ENCODE measurements at places on chromosomes 2 and 18.

DNA sequence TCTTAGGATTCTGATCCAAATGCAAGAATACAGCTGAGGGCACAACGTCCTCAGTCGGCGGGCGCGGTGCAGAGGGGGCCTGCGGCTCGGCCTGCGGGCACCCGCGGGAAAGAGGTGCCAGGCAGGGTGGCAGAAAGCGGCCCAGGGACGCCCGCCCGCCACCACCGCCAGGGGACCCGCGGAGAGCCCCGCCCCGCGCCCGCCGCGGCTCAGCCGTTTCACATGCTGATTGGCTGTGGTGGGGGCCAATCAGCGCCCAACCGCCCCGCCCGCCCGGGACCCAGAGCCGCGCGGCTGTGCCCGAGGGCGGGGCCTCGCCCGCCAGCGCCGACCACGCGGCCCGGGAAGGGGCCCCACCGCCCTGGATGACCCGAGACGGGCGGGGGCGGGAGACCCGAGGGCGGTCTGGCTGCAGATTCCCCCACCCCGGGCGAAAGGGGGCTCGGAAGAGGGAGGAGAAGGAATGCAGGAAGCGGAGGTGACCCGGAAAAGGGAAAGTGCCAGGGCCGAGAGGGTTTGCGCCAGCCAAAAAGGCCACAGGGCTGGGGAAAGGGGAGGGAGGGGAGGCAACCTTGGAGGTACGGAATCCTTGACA lies 8.0 kb downstream of the IRS1 start:
- DNase-seq, result peak; percentile 88

GRCh38 chr2:55771612-55772011 lies 78.0 kb upstream of the PNPT1 start:
- no peak for DNase-seq

DNA sequence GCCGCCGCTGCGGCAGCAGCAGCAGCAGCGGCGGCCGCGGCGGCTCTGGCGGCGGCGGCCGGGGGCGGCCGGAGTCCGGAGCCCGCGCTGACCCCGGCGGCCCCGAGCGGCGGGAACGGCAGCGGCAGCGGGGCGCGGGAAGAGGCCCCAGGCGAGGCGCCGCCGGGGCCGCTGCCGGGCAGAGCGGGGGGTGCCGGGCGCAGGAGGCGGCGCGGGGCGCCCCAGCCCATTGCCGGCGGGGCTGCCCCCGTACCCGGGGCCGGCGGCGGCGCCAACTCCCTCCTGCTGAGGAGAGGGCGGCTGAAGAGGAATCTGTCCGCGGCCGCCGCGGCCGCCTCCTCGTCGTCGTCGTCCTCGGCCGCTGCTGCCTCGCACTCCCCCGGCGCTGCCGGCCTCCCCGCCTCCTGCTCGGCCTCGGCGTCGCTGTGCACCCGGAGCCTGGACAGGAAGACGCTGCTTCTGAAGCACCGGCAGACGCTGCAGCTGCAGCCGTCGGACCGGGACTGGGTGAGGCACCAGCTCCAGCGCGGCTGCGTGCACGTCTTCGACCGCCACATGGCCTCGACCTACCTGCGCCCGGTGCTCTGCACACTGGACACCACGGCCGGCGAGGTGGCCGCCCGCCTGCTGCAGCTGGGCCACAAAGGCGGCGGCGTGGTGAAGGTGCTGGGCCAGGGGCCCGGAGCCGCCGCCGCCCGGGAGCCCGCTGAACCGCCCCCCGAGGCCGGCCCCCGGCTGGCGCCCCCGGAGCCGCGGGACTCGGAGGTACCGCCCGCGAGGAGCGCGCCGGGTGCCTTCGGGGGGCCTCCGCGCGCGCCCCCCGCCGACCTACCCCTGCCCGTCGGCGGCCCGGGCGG lies 646 bp downstream of the PHLPP1 start:
- peak; percentile 31 for DNase-seq

GRCh38 chr18:14098428-14098827 lies 33.8 kb downstream of the ZNF519 start:
- DNase-seq, result no peak

- no peak for DNase-seq
These were observed 837 bp downstream of the NHEJ1 start for GRCh38 chr2:219159771-219160185.

GRCh38 chr2:18413676-18414396 lies 146.6 kb downstream of the RDH14 start:
- no peak for DNase-seq

GRCh38 chr2:32838418-32838817 lies 108.3 kb upstream of the LTBP1 start:
- DNase-seq, result no peak

DNA sequence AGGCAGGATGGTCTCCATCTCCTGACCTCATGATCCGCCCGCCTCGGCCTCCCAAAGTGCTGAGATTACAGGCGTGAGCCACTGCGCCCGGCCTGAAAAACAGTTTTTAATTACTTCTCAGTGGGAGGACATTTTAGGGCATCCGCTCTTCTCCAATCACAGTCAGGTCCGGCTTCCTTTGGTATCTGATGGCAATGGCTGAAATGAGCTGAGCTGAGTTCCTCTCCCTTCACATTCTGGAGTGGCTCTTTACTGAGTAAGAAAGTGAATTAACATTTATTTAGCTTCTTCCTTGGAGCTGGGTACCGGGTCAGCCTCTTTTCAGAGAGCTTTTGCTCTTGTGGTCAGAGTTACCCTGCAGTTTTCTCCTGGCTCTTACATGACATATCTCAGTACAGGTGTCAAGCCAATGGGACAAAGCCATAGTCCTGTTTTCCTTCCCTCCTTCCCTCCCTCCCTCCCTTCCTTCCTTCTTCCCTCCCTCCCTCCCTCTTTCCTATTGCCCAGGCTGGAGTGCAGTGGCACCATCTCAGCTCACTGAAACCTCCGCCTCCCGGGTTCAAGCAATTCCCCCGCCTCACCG lies 1.1 kb upstream of the TTC27 start:
- no peak for DNase-seq

DNA sequence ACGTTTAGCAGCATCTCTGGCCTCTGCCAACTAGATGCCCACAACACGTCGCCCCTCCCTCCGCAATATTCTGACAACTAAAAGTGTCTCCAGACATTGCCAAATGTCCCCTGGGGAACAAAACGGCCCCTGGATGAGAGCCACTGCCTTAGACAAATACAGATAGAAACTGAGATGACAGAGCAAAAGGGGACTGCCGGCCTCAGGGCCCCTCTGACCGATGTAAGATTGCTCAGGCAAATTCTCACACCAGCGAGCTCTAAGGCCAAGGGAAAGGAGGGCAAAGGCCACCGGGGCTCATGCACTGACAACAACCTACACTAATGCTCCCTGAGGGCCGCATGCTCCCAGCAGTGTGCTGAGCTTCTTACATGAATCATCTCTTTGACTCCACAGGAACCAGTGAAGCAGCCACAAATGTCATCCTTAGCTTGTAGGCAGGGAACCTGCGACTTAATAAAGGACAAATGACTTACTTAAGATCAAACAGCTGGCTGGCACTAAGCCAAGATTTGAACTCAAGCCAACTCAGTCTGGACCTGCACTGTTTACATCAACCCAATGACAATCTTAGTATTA lies 228.5 kb downstream of the TTC32 start:
- no peak for DNase-seq

DNA sequence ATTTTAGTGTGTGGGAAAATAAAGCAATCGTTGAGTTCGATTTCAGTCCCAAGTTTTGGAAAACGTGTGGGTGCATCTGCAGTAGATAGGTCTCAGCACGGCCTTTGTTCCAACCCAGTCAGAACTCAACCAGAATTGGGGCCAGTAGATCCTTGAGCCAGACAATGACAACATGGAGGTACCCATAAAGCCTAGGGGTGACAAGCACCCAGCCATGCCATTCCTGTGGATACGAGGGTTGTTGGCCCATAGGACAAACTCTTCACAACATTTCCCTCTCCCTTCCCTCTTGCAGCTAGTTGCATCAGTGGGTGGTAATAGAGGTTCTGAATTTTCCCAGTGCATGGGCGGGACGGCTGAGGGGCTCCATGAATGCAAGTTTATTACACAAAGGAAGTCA lies 60.1 kb downstream of the ST3GAL5 start:
- no peak for DNase-seq

DNA sequence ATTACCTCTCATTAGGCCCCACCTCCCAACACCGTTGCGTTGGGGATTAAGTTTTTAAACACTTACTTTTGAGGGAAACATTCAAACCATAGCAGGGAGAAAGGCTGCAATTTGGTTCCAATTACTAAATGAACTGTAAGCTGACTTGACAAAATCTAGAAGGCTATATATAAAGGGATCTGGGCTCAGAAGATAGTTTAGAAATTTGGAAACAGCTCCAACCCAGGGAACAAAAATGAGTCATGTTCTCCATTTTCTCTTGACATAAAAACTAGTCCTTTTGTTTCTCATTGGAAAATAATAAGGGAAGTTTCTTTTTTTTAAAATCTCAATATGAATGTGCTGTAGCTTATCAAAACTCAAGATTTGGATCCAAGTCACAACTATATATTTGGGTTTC lies 17.5 kb downstream of the MOGAT1 start:
- DNase-seq, result no peak

- no peak for DNase-seq
These were observed 60.4 kb upstream of the COPS8 start for GRCh38 chr2:237025090-237025865.

DNA sequence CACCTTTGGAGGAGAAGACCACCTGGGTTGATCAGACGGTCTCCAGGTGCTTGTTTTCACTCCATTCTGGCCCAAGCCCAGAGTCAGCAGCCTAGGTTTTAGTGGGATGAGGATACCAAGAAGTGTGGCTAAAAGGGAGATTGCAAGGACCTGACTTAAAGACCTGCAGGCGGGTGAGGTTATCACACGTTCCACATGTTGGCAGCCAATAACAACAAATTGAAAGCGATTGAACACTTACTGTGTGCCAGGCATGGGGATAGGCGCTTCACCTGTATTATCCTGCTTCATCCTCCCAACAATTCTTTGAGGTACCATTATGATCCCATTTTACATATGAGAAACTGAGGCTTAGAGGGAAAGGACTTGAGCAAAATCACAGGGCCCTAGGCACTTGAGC lies 5.0 kb downstream of the ARL4C start:
- no peak for DNase-seq

GRCh38 chr2:210715560-210716082 lies 159.2 kb downstream of the CPS1 start:
- no peak for DNase-seq

- DNase-seq, result no peak
These were observed 16.7 kb downstream of the IL1R1 start for GRCh38 chr2:102159295-102159694.

GRCh38 chr2:100233061-100233460 lies 89.2 kb downstream of the LONRF2 start:
- DNase-seq, result no peak

GRCh38 chr18:13486686-13487085 lies 239.7 kb downstream of the FAM210A start:
- no peak for DNase-seq

DNA sequence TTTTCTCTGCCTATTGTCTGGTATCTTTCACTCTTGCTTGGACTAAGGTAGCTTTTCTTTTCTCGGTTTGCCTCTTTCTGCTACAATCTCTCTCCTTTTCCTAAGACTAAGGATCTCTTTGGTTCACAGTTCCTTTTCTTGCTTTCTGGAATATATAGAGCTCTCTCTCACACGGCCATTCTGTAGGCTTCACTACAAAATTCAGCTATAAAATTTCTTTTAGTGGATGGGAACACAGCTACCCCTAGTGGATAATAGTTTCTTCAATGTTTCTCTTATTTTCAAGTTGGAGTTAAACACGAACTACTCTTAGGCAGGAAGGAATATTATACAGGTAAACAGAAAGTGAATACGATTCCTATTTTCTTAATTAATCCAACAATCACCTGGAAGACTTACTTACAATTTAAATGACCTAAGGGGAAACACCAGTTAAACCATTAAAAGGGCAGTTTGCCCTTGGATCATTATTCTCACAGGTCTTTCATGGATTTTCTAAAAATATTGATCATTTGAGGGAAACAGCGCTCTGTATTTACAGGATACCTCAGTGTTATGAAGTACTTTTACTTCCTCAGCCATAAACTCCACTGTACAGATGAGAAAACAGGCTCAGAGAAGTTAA lies 140.5 kb downstream of the LRP2 start:
- DNase-seq, result no peak

- DNase-seq, result no peak
These were observed 91.3 kb downstream of the NBEAL1 start for GRCh38 chr2:203105996-203106395.

GRCh38 chr18:28995319-28995718 lies 818.4 kb upstream of the CDH2 start:
- DNase-seq, result no peak

GRCh38 chr2:108074150-108074549 lies 87.8 kb downstream of the SLC5A7 start:
- DNase-seq, result no peak

DNA sequence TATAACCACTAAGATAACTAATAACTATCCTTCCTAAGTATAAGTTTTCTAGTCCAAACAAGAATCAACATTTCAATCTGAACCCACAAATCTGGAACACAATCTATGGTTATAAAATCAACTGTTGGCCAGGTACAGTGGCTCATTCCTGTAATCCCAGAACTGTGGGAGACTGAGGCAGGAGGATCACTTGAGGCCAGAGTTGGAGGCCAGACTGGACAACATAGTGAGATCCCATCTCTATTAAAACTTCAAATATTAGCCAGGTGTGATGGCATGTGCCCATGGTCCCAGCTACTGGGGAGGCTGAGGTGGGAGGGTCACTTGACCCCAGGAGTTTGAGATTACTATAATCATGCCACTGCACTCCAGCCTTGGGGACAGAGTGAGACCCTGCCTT lies 11.2 kb downstream of the MRPS5 start:
- DNase-seq, result no peak

DNA sequence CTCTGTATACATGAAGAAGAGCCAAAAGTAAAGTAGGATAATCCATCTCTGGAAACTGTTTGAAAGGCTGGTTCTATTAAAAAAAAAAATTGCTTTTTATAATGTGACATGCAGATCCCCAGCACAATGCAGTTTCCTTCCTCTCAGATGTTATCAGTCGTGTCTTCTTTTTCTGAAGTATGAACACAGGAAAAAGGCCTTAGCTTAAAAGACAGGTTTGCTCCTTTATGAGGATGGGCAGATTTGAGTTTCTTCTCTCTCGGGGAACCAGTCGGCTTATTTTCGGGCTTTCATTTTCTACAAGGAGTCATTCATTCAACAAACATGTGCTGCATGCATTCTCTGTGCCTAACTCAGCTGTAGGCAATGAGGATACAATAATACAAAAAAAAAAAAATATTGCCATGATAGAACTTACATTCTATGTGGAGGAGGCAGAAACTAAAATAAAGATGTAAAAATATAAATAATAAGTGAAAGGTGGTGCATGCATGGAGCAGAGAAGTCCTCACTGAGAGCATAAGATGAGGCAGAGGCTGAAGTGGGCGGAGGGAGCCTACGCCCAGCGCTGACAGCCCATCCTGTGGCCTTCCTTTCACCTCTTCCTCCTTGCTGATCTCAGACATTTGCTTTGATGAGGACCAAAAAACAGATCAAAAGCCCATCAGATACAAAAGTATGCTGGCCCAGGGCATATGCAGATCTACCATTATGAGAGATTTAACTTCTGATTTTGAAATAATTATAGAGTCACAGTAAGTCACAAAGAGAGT lies at the start of gene CD226:
Gene CD226 (minus strand): TSS at position 513 of the 773 bp plus-strand sequence. CDS start 467 bp downstream, at position 46.
- no peak for DNase-seq

- no peak for DNase-seq
These were observed 1.6 kb downstream of the CDH2 start for GRCh38 chr18:28175150-28175929.

GRCh38 chr2:222353993-222354392 lies 55.2 kb upstream of the PAX3 start:
- no peak for DNase-seq
